Daoy (cell line): ENCODE measurements at places on chromosomes 4 and X. TPM values are rescaled to one million over a fixed set of nuclear protein-coding genes. Genes with fewer than 3 reads are reported as not detected.

The SLC6A8 gene
- total RNA-seq, result 6.3 and 7.5 TPM in 2 replicates

The SPATA4 gene
- total RNA-seq, result 0.34 TPM in 1 of 2 replicates, not detected in the other

The EPGN gene
- total RNA-seq, result 1.3 TPM in 1 of 2 replicates, not detected in the other

The ATP2B3 gene
- total RNA-seq, result not detected in 2 replicates

DNA sequence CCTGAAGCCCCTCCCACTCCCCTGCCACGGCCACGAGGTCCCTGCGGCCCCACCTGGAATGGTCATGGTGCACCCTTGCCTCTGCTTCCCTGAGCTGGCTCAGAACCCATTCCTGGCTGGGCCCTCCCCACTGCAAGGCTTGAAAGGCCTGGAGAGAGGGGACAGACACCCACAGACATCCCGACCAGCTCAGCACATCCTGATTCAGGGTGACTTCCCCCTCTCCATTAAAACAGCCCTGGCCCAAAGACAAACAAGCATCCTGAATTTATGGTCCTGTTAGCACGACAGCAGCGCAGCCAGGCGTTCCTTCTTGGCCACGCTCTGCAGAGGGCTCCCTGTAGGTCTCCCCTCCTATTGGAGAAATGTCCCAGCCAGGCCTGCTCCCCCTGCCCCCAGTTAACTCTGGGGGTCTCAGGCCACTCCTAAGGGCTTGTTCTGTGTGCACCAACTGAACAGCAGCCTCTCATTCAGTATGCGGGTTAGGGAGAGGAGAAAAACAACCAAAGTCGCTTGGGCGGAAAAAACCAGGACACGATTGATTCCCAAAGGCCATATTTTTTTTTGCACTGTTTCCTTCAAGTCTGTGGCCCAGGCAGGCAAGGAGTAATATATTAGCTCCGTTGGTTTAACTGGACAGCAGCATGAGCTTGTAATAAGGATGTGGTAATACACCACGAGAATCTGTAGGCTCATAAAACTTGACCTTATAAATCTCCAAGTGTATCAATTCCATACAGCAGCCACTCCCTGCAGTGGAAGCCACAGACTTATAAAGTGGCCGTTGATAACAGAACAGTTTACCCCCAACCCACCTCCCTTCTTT lies 106.7 kb upstream of the MSX1 start:
- DNase-seq, result no peak

DNA sequence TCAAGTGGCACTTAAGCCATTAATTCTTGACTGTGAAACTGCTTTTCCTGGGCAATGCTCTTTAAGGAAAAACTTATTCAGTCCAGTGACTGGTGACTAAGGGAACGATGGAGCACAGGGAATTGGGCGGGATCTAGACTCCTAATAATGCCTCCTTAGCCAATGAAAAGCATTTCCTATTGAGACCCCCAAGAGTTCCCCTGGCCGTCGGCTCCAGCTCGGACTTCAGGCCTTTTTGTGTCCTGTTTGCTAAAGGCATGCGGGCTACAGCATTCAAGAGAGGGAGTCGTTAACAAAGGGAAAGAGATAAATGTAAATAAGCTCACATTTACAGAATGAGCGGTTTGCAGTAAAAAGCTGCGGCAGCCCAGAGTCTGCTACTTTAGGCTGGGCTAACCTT lies at the start of gene LPAR4:
Gene LPAR4, plus strand, starts transcription at position 232 of the 400 bp plus-strand sequence. CDS start 7,150 bp downstream, outside the sequence.
- no peak for DNase-seq

GRCh38 chrX:31563792-31564191 lies 492.0 kb upstream of the FTHL17 start:
- DNase-seq, result no peak

GRCh38 chr4:94578195-94578594 lies 126.5 kb downstream of the PDLIM5 start:
- no peak for DNase-seq

GRCh38 chr4:14790494-14790893 lies 211.8 kb upstream of the CPEB2 start:
- no peak for DNase-seq

DNA sequence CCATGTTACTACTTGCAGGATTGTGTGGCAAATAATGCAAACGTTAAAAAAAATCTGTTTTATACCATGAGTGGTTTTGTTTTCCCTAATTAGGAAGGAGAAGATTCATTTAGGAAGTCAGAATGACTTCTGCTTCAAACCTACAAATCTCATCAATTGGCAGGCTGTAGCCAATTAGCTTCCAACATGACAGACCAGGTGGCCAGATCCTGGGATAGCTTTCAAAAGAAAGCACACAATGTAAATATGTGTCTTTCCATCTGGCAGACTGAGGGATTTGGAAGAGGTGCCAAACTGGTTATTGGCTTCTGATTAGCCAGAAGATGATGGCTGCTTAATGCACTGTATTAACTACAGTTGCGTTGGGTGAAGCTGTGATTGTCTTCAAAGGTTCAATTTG lies 432.8 kb downstream of the ANKRD50 start:
- no peak for DNase-seq

- no peak for DNase-seq
Measured at GRCh38 chr4:100098681-100099080, 91.6 kb downstream of the DDIT4L start.

GRCh38 chrX:53116101-53116500 lies 22.2 kb downstream of the KANTR start:
- DNase-seq, result peak; percentile 29

GRCh38 chr4:157221895-157222770 lies 1.6 kb downstream of the GRIA2 start:
- peak; percentile 49 for DNase-seq

GRCh38 chr4:139857021-139857420 lies 191.4 kb downstream of the MGST2 start:
- DNase-seq, result peak; percentile 17

- DNase-seq, result no peak
Measured at GRCh38 chrX:97431281-97431680, 547.6 kb downstream of the RPA4 start.

- DNase-seq, result peak; percentile 22
Measured at GRCh38 chrX:151899622-151900021, 13.1 kb upstream of the MAGEA4 start.
